ENCODE measurements at places on chromosomes 1 and 21. TPM values are rescaled to one million over a fixed set of nuclear protein-coding genes. Genes with fewer than 3 reads are reported as not detected.

The TSPEAR gene
- total RNA-seq = 0.34 TPM

DNA sequence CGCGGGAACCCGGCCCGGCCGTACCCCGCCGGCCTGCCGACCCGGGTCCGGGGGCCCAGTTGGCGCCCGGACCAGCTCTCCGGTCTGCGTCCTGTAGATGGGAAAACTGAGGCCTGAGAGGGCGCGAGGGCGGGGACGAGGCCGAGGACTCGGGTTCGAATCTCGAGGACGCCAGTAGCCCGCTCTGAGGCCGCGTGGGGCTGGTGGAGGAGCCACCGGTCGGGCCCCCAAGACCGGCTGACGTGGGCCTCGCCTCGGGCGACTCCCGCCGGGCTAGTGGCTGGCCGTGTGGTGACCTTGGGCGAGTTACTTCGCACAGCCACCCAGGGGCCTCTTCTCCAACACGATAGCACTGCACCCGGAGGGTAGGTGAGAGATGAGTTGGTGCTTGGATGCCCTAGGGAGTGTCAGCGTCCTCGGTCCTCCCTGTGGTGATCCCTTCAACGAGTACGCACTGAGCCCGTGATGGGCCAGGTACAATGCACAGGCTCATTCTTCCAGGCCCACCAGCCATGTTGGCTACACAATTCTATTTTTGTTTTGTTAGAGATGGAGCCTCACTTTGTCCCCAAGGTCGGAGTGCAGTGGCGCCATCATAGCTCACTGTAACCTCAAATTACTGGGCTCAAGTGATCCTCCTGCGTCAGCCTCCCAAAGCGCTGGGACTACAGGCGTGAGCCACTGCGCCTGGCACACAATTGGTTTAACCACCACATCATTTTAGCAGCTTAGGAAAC, 404 bp upstream of the SCMH1 start:
- no peak for DNase-seq

- no peak for DNase-seq
Measured at GRCh38 chr1:102588536-102588935, 519.8 kb downstream of the COL11A1 start.

DNA sequence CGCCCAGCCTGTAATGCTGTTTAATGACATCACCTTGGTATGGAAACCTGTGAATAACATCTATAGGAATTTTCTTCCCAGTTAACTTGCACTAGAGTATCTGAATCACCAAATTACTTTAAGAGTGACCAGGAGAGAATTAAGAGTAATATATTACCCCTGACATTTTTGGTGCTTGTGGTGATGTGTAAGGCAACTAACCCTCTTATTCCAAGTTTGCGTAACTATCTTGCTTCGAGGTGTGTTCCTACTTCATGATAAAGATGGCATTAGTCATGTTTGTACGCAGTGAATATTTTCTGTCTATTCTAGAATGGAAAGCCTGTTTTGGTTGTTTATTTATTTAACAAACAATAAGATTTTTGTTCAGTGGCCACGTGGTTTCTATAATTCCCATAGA, 131.3 kb downstream of the ZP4 start:
- DNase-seq = no peak

DNA sequence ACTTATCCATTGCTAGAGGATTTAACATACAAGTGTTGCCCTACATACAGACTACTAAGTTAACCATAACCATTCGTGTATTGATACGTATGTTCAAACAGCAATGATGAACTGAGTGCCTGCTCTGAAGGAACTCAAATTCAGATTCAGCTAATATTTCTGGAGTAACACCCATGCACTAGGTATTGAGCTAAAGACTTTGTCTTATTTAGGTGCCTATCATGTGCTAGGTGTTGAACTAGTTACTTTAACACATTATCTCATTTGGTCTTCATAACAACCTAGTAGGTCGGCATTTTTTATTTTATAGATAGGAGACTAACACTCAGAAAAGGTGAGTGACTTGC, 160.0 kb downstream of the LTN1 start:
- DNase-seq = no peak
